Right lung (tissue), 10 donors: ENCODE measurements at places on chromosomes 5 and 9.

GRCh38 chr9:103949096-103949495, 145.0 kb upstream of the SMC2 start:
- DNase-seq = no peak

DNA sequence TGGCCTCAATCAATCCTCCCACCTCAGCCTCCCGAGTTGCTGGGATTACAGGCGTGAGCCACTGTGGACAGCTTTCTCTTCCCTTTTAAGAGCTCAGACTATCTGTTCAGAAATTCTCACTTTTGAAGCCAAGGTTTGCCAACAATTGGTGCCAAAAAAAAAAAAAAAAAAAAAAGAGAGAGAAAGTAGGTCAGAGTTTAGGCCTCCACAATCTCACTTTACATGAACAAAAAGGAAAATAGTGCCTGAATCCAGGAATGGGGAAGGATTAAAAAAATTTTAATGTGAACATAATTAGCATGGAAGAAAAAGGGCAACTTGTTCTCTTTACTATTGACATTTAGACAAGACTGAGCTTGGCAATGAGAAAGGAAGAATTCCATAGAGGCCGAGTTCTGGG, 94.1 kb downstream of the NSG2 start:
- DNase-seq = no peak

GRCh38 chr5:146334074-146334533, 4.5 kb upstream of the POU4F3 start:
- DNase-seq = no peak

- no peak for DNase-seq
Measured at GRCh38 chr9:18516965-18517364, 43.0 kb downstream of the ADAMTSL1 start.

GRCh38 chr5:55578771-55579170, 44.0 kb upstream of the PLPP1 start:
- DNase-seq = no peak

- DNase-seq = no peak
Measured at GRCh38 chr9:35847792-35848572, 19.0 kb downstream of the TMEM8B start.

DNA sequence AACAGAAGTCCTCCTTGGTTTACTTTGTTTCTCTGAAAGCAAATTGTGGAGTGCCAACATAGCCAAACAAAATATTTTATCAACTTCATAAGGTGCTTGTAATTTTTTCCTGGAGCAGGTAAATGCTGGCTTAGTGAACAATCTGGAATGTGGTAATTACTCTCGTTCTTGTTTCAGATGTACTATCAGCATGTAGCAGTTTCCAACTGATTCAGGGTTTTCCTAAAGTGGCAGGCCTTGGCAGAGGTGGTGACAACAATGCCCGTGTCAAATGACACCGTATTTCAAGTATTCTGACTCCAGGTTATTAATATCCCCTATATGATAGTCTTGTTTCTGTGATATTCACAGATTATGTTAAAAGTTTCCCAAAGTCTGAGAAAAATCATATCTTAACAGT, 1.2 kb downstream of the C9orf72 start:
- no peak for DNase-seq

DNA sequence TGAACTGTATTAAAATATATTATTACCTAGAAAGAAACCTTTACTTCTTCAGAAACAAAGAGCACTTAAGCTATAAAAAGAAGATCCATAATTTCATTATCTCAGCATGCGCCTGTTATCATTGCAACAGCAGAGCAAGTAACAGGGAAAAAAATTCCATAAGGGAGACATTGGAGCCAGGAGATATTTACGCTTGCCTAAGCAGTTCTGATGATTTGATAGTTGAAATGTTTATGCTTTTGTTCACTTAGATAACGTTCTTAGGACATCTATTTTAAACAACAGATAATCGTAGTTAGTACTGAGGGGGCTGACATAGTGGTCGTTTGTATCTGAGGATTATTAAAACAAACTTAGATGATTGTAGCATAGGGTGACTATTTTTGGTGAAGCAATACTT, 252.5 kb downstream of the NNT start:
- peak; percentile 70 for DNase-seq

DNA sequence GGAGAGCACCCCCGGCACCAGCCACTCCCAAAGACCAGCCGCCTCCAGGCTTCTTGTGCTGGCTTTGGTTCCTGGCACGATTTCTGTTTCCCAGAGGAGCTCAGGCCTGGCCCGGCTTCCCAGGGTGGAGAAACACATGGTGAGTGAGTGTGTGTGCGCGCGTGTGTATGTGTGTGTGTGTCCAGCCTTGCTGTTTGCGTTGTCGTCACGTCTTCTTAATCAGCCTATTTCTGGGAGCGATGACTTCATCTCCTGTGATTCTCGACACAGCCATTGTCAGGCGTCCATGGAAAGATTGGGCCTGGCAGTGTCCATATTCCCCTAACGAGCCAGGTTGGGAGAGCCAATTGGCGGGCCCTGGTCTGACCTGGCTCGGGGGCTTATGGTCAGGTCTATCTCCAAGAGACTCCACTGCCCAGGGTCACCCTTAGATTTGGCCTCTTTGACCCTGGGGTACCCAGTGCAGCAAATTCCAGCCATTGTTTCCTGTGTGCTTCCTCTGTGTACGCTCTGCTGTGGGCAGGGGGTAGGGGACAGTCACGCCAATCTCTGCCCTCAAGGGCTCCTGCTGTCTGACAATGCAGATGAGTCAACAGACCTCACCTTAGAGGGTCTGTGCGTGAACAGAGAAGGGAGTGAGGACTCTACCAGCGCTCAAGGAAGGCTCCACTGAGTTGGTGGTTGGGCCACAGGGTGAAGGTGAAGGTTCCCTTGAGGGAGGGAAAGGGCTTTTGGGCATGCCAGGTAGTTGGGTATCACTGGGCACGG, 73.8 kb downstream of the DAB2IP start:
- peak; percentile 96 for DNase-seq

- DNase-seq = no peak
Measured at GRCh38 chr9:134054891-134055811, 12.7 kb downstream of the BRD3 start.

DNA sequence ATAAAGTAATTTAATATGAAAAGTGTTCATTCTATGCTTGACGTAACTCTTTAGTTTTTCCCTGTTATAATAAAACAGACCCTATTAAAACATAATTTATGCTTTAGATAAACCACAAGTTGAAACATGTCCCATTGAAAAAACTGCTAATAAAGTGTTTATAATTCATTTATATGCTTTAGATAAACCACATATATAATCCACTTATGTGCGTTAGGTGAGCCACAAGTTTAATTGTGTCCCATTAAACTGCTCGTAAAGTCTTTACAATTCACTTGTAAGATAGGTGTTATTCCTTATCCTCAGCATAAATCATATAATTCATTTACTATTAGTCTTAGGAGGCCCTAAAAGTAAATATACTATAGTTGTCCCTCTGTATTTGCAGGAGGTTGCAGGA, 3.6 kb downstream of the NIPSNAP3B start:
- DNase-seq = no peak

- no peak for DNase-seq
Measured at GRCh38 chr9:114051281-114051680, 26.8 kb downstream of the AMBP start.

DNA sequence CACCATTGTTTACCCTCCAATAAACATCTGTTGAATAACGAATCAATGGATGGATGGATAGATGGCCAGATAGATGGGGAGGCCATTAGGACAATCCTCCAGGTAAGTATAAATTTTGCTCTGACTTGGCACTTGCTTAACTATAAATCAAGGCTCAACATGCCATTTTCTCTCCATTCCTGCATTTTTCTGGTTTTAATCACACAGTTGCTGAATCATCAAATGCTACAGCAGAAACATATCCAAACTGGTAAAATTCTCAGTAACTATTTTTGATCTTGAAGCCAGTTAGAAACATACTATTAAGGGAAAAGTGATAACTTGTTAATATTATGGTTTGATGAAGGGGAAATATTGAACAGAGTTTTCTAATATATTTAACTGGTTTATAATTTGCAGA, 71.5 kb upstream of the MTAP start:
- DNase-seq = no peak

DNA sequence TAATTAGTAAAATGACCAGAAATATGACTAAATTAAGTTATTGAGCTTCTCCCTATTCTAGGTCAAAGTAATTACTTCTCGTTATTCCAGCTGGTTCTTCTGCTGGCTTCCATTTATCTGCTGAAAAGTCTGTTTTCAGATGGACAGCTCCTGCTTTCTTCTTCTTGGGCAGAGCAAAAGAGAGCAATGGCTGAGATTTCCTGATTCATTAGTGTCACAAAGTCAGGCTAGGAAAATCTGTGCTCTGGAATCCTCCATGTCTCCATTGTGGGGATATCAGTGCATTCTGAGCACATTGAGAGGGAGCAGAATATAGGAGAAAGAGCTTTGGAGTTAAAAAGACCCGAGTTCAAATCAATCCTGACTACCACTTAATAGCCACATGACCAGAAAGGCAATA, 33.7 kb upstream of the NRG2 start:
- no peak for DNase-seq

DNA sequence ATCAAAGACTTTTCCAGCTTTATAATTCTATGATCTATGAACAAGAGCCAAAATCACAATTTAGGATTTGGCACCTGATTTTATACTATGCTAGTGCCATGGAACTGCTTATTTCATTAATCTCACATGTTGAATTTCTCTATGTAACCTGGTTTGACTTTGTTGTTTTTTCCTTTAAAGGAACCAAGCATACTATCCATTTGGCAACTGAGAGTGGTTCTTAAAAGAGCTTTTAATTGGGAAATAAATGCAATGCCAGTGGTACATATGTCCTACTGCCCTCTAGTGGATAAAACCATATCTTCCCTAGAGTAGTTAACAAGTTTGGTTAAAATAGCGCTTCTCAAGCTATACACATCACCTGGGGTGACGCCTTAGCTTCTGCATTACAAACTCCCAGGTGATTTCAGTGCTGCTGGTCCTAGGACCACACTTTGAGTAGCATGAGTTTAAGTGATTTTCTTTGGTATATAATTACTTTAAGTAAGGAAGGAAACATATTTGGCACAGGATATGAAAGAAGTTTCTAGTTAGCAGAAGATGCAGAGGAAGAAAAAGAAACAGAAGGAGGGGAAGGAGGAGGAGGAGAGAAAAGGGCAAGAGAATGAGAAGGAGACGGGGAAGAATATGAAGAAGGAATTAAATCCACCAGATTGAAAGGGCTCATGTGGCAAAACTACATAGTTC, 56.8 kb downstream of the FGF10 start:
- DNase-seq = peak; percentile 30
